ENCODE measurements at places on chromosomes 12 and 14.

GRCh38 chr14:63523735-63524426 lies 19.3 kb downstream of the PPP2R5E start:
- no peak for DNase-seq

DNA sequence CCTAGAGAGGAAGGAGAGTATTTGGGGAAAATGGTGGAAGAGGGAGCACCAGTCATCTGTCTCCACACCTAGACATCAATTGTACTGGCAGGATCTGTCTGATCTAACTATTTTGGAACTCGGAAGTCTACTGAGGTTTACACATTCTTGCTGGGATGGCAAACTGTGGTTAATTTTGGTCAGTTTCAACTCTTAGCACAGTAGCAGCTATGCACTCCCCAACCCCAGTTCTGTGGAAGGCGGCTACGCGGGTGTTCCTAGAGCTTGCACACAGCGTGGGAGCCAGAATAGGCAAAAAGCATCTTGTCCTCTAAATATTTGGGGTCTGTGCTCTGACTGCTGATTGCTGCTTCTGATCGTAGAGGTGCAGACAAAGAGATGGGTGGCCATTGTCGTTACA lies 33.8 kb downstream of the TECPR2 start:
- no peak for DNase-seq

DNA sequence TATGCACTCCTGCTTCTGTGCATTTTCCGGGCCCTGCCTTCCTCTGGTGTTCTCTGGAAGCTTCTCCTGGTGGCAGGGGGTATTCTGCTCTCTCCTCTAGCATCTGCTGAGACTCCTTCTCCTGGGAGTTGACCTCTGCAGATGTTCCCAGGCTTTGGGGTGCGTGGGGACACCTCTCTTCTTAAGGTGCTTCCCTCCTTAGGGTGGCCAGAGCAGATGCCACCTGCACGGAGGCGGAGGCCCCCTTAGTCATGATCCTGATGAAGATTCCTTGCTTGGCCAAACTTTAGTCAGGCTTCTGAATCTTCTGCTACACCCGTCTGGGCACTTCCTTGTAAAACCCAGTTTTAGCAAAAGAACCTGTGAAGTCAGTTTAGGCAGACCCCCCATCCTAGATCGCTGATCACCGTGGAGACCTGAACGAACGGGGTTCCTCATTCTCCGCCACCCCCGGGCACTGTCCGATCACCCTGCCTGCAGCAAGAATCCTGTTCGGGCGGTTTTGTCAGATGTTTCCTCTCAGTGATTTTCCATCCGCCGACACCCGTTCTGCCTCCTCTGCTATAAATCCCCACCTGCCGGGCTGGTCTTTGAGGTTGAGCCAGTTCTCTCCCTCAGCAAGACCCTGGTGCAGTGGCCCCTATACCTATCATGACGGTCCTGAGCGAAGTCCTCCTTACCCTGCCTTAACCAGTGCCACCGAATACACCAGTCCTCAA lies 111.9 kb downstream of the CALM1 start:
- no peak for DNase-seq

GRCh38 chr12:18400186-18400585 lies 138.9 kb downstream of the PIK3C2G start:
- no peak for DNase-seq

DNA sequence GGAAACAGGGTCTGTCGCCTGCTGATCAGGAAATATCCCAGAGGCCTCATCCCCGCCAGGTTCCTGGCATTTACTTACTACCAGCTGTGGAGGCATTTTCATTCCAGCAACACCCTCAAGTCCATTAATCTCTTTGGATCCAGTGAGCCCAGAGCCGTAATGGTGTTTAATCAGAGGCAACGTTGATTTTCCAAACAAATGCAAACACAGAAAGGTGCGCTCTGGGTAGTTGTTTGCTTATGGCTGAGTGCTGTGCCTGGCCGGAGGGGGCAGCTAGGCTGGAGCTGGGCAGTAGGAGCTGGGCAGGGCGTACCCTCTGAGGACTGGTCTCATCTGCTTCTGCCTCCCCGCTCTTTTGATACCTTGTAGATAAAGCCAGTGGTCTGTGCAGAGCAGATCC lies 110.6 kb downstream of the ADCK1 start:
- no peak for DNase-seq

- DNase-seq = no peak
These were observed 22.9 kb downstream of the SAMD4A start for GRCh38 chr14:54589843-54590242.

DNA sequence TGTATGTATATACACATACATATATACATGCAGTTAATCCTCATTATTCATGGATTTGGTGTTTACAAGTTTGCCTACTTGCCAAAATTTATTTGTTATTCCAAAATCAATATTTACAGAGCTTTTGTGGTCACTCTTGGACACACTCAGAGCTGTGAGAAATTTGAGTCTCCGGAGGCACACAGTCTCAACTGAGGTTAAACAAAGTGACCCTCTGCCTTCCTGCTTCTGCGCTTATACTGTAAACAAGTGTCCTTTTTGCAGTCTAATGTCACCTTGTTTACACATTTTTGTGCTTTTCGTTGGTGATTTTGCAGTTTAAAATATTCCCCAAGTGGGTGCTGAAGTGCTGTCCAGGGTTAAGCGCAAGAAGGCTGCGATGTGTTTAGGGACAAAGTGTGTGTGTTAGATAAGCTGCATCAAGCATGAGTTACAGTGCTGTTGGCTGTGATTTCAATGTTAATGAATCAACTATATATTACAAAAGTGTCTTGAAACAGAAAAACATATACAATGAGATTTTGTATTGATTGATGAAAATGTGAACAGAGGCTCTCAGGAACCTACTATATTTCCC lies 13.1 kb upstream of the LTA4H start:
- no peak for DNase-seq

DNA sequence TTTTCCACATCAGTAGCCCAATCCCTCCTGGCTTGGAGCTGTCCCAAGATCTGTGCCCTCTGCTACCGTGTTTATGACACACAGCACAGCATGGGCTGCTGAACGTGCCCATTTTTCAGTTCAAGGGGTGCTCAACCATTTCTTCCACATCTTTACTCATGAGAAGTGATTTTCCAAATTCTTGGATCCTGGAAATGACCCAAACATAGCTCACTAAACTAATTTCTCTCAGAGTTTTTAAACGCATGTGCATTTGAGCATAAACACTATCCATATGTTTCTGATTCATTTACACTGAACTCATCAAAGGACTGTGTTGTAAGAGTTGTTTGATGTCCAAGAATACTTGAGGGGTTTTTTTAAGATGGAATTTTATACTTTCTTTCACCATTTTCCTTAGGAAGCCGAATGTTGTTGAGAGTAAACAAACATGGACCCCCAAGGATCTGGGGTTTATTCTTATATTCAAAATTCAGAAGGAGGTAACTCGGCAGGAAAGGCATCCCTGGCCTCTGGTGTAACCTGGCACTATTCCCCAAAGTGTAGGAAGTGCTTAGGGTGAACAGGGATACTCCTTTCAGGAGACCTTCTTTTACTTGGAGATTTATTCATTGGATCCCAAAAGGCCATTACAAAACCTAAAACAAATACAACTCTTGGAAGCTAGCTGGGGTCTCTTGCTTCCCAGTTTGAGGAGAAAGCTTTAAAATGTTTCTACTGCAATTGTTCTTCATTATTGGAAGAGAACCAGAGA lies 215.0 kb downstream of the BMP4 start:
- DNase-seq = no peak

DNA sequence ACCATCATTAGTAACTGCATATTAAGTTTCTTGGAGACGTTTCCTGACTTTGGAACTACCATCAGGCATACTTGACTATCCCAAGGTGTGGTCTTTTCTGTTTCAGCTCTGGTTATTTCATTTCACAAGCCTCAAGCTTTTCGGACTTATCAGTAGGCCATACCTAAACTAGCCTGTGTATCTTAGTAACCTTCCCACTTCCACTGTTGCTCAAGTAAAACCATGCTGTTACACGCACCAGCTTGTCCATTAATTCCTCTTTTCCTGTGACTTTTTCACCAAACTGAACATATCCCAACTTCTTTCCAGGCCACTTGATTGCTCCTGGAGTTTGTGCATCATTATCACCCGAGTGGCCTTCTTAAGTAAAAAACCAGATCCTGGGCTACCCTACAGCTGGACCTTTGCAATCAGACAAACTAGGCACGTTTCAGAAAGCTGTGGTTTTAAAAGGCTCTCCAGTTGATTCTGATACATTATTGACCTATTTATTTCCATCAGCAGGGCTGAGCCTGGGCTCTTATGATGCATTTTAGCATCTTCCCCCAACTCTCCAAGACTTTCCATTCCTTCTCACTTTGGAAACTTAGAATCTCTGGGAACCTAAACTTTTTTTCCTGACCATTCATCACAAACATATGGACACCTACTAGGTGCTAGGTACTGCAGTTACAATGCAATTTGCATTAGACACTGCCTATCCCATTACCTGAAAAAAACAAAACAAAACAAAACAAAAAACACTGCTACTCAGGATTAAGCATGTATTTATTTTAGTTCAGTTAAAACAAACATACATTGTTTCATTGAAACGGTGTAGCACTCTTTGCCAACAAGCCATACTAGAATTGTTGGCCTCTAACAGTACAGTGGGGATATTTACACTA lies 14.9 kb downstream of the SLC38A2 start:
- no peak for DNase-seq

- DNase-seq = no peak
These were observed 12.2 kb downstream of the FBXL14 start for GRCh38 chr12:1581973-1582708.

- DNase-seq = peak; percentile 29
These were observed 51.6 kb upstream of the CRY1 start for GRCh38 chr12:107144990-107145389.

DNA sequence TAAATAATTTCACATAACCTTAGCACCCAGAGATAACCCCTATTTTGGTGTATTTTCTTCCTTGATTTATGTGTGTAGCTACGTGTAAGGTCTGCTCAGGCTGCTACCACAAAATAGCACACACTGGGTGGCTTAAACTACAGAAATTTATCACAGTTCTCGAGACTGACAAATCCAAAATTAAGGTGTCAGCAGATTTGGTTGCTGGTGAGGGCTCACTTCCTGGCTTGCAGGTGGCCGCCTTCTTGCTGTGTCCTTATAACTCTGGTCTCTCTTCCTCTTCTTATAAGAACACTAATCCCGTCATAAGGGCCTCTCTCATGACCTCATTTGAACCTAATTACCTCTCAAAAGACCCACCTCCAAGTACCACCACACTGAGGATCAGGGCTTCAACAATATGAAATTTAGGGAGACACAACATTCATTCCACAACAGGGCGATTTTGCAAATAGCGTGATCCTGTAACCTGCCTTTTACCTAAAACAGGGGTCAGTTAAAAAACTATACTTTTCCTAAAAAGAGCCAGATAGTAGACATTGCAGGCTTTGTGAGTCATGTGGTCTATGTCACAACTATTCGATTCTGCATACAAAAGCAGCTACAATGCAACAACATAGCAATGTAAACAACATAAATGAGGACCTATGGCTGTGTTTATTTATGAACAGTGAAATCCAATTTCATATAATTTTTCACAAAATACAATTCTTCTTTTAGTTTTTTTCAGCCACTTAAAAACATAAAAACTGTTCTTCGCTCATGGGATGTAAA lies 371.7 kb downstream of the DPF3 start:
- DNase-seq = no peak

GRCh38 chr14:64109819-64110554 lies 184.2 kb downstream of the ESR2 start:
- no peak for DNase-seq

GRCh38 chr14:37668646-37669045 lies 73.2 kb downstream of the TTC6 start:
- DNase-seq = no peak

DNA sequence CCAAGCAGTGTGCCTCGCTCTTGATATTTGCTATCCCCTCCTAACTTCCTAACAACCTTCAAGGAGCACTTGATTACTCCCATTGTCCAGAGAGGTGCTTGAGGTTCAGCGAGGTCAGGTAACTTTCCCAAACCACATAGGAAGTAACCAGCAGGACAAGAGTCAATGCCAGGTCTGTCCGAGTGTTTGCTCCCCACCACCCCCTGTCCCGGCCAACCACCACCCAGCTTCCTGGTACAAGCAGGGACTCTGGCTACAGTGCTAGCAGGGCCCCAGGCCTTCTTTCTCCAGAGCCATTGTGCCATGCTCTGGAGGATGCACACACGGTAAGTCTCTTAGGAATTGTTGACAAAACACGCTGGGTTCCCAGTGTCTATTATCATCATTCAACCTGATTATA lies 49.2 kb downstream of the SYNE3 start:
- DNase-seq = no peak

GRCh38 chr12:107844312-107844921 lies 69.9 kb downstream of the ASCL4 start:
- DNase-seq = no peak

All from NCI-H524 (cell line).